T-helper 17 cell (primary cell): ENCODE measurements at places on chromosomes 5 and 9.
A peak's percentile ranks its signal among the peaks of the same experiment; 100 is the strongest.

GRCh38 chr5:132180134-132180745 lies 47.4 kb downstream of the P4HA2 start:
- no peak for DNase-seq

- DNase-seq = peak; percentile 48
Measured at GRCh38 chr5:138752951-138753793, at the start of gene CTNNA1. Gene CTNNA1 (plus strand): TSS chr5:138753425. CDS start chr5:138781925, 28,500 bp downstream.

- DNase-seq = no peak
Measured at GRCh38 chr5:124410539-124411488, 335.6 kb downstream of the ZNF608 start.

DNA sequence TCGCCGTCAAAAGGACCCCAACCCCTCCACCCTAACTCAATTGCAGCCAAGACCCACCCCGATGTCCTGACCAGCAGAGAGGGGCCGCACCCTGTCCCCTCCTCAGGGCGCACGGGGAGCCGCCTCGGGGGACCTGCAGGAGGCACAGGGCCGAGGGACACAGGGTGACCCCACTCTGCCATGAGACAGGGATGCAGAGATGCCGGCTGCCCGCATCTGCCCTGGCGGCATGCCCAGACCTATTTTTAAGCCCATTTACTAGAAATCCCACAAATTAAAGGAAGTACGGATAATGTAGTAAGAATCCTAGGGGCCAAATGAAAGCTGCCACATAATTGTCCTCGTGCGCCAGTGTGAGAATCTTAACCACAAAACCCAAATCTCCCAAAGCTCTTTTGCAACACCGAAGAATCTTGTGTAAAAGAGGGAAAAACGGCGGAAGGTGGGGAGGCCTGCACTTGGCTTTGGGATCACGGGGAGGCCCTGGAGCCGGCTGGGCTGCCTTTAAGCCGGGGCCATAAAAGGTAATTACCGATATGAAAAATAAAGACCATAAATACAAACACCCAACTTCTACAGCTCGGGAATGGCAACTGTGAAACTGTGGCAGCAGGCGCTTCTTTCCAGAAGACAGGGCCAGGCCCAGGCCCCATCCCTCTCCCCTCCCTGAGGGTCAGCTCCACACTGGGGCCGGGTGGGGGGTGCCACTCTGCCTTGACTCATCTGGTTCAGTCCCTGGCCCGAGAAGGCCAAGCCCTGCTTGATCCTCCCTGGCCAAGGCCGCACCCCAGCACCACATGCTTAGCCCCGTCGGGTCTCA lies 35.0 kb downstream of the NACC2 start:
- no peak for DNase-seq

DNA sequence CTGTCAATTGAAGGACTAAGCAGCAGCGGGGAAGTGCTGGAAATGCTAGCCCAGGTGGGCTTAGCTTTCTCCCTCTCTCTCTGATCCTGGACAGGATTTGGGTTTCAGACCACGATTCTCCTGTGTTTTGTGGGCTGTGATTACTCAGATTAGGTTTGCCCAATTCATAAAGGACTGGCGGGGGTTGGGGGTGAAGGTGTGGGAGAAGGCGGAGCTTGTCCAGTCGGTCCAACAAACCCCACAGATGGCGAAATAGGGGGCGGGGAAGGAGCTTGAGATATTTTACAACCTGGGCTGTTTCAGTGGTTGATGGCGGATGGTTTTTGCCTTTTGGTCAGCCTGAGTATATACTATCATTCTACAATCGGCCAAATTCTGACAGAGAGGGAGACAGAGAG lies 35.2 kb downstream of the PCDHAC2 start:
- DNase-seq = no peak

DNA sequence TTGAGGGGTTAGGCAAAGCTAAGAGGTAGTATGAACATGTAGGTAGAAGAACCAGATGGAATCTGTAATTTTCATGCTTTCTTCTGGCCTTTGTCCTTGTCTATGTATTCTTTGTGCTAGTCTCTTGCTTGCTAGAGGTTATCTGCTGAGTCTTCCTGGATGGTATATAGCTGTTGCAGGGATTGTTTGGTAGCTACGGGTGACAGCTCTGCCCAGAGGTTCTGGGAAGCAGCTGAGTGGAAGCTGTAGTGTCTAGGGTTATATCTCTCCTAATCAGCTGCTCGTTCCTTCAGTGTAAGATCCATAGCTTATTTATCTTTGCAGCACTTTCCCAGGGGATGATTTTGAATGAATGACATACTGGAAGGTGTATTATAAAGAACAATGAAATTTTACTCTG lies 100.3 kb downstream of the ATG10 start:
- DNase-seq = no peak
